ENCODE measurements at places on chromosomes 6 and 20. TPM values are rescaled to one million over a fixed set of nuclear protein-coding genes. Genes with fewer than 3 reads are reported as not detected.

Gene MTFR2
- total RNA-seq = 0.94 TPM

Gene GSTA3
- not detected for total RNA-seq

Gene TMX4
- total RNA-seq = 30.4 TPM

Gene BTN2A1
- total RNA-seq = 13.8 TPM

Gene OTOR
- 1.9 TPM for total RNA-seq

Gene PPP1R16B
- total RNA-seq = 11.6 TPM

Gene CRISP3
- total RNA-seq = not detected

Gene TMEM239
- total RNA-seq = not detected

Gene PRKN
- 13.8 TPM for total RNA-seq

Gene FLRT3
- total RNA-seq = 21.9 TPM

Gene SOX4
- total RNA-seq = 272 TPM

Gene NMBR
- 6.6 TPM for total RNA-seq

Gene UNC93A
- not detected for total RNA-seq

Gene MEP1A
- total RNA-seq = not detected

Gene CASS4
- total RNA-seq = 0.31 TPM

Gene TMEM151B
- 63.2 TPM for total RNA-seq

Gene TMEM74B
- 12.5 TPM for total RNA-seq

Gene ECT2L
- total RNA-seq = 0.31 TPM

Gene ANGPT4
- not detected for total RNA-seq

Gene IP6K3
- not detected for total RNA-seq

Gene BPIFB4
- total RNA-seq = not detected

Gene PGC
- total RNA-seq = not detected

Gene TP53TG5
- 1.9 TPM for total RNA-seq

Gene ZNF341
- total RNA-seq = 4.1 TPM

Gene SFTA2
- not detected for total RNA-seq

Gene GTPBP2
- total RNA-seq = 65.7 TPM

Gene CDH22
- 1.6 TPM for total RNA-seq

Gene KHDC1L
- not detected for total RNA-seq

Gene SIM1
- total RNA-seq = not detected

Gene DZANK1
- total RNA-seq = 6.6 TPM

Gene KCTD20
- 68.5 TPM for total RNA-seq

Gene SRMS
- not detected for total RNA-seq

Gene FAM83D
- 4.1 TPM for total RNA-seq

Gene FOXS1
- not detected for total RNA-seq

Gene ZNFX1
- 22.8 TPM for total RNA-seq

Gene LST1
- not detected for total RNA-seq

Gene CGA
- total RNA-seq = not detected

Gene DDX43
- 0.31 TPM for total RNA-seq

Gene GSTA2
- total RNA-seq = not detected

Gene LY6G5C
- total RNA-seq = 5.6 TPM

Gene HLA-DPA1
- total RNA-seq = 0.94 TPM

Gene B3GAT2
- total RNA-seq = 19.4 TPM

Gene EIF2S2
- total RNA-seq = 37.9 TPM

Gene SLC22A16
- total RNA-seq = not detected

Gene MOCS1
- total RNA-seq = 5.9 TPM

Gene FOXP4
- total RNA-seq = 3.4 TPM

Gene VNN1
- total RNA-seq = not detected

Gene SYNCRIP
- total RNA-seq = 110 TPM

Gene KCNB1
- total RNA-seq = 14.4 TPM

Gene PRSS35
- total RNA-seq = 2.5 TPM

Gene MRPS26
- total RNA-seq = 27.5 TPM

Gene AGER
- 0.63 TPM for total RNA-seq

Gene SCGN
- 17.2 TPM for total RNA-seq

Data from parietal lobe (tissue), 2 donors.